Inflammatory macrophage (primary cell): ENCODE measurements at places on chromosomes 12 and 14.

DNA sequence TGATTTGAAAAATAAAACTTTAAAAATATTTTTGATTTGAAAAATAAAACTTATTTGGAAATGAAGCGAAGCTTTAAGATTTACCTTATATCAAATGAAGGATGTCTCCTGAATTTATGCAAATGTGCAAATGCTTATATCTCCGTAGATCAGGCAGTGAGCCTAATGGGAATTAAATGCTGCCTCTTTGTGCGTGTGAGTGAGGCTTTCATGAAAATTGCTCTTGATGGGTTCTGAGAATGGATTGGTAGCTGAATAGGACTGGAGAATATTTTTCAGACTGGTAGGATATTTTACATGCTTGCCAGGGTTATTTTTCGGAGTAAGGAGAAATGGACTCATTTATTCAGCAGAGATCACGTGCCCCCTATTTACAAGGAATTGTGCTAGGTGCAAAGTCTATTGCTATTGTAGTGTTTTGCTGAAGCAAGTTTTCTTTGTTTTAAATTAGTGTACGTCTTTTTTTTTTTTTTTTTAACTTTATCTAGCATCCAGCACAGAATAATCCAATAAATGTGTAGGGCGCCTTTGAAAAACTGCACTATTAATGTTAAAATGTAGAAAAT, 2.4 kb downstream of the VRK1 start:
- DNase-seq: no peak

DNA sequence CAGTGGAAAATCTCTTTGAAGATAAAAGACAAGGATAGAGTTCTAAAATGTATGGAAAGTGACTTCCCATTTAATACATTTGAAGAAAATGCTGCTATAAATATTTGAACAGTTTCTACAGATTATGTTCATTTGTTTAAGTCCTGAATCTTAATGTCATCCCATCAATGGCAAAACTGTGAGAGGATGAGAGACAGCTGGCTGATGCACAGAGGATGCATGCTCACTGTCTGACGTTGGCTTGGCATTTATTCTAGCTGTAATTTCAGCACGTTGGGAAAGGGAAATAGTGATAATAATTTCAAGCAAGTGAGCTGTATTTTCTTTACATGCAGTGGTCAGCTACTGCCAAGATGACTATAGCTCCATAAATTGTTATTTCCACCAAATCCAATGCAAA, 40.5 kb downstream of the PPFIA2 start:
- no peak for DNase-seq

DNA sequence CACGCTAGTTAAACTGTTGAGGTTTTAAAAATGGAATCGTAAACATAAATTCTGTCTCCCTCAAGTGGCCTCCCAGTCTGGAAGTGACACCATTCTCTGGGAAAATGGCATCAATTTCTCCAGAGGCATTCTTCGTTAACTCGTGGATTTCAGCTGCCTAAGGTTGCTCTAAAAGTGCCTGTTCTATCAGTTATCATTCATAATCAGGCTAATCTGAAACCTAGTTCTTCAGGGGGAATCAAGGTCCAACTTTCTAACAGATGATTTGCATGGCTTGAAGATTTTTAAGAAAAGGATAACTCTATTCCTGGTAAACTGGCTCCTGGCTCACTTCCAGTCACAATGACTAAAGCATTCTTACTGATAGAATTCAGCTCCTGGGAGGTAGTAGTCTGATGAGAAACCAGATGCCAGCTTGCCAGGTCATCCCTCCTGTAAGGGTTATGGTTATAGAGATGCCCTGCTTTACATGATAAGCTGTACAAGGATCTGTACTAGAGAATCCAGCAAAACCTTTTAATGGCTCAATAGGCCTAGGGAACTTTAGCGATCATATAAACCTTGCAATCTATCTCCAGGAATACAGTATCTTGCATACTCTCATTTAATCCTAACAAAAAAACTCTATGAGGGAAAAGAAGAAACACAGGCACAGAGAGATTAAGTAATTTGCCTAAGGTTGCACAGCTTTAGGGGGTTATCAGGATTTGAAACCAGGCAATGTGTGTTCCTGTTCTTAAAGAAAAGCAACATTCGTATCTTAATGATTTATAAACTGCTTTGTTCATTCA, 1.5 kb downstream of the L3HYPDH start:
- no peak for DNase-seq

DNA sequence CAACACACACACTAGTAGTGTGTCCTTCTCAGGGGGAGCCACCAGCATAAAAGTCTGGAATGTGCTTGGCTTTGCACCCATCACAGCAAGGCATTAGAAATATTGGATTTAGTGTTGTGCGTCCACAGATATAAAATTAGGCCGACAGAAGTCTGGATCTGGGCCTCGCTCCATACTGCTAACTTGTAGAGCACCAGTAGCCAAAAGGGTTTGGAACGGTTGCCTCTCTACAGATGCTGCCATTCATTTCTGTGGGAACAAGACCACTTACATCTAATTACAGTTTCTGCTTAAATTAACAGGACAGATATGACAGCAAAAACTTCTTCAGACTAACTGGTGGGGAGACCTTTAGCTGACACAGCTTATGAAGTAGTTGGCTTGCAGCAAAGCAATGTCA, 94.2 kb downstream of the EXOC5 start:
- no peak for DNase-seq

DNA sequence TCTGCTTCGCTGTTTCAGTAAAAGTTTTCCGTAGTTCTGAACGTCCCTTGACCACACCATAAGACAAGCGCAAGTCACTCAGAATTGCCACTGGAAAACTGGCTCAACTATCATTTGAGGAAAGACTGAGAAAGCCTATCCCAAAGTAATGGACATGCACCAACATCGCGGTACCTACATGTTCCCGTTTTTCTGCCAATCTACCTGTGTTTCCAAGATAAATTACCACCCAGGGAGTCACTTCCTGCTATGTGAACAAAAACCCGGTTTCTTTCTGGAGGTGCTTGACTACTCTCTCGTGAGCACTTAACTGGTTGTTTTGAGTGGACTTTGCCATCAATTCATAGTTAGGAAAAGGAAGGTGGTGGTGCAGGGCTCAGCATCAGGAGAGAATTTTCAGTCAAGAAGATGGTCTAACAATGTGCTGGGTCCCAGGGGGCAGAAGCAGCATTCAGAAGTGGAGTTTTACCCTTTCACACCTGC, 1.4 kb downstream of the EGLN3 start:
- DNase-seq: no peak

DNA sequence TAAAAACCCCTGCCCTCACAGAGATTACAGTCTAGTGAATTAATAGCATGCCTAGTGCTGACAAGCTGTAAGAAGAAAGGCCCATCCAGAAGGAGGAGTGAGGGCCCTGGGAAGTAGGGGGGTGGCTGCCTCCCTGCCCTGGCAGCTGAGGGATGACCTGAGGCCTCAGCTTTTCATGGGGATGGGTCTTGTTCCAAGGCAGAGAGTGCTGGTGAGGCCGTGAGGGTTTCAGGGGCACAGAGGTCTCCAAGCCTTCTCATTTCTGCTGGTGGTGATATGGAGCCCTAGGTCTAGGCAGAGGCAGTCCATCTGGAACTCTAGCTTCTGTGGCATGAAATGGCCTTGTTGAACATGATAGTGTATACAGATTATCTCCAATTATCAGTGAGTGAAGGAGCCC, 114.4 kb downstream of the ZFP36L1 start:
- DNase-seq: no peak

DNA sequence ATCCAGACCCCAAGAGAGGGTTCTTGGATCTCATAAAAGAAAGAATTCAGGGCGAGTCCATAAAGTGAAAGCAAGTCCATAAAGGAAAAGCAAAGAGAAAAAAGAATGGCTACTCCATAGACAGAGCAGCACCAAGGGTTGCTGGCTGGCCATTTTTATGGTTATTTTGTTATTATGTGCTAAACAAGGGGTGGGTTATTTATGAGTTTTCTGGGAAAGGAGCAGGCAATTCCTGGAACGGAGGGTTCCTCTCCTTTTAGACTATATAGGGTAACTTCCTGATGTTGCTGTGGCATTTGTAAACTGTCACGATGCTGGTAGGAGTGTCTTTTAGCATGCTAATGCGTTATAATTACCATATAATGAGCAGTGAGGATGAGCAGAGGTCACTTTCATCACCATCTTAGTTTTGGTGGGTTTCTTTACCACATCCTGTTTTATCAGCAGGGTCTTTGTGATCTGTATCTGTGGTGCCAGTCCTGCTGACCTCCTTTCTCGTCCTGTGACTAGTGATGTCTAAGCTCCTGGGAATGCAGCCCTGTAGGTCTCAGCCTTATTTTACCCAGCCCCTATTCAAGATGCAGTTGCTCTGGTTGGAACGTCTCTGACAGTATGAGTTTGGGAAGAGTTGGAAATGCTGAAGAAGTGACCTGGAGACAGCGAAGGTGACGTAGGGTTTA, 100.5 kb downstream of the ZNF664 start:
- DNase-seq: peak; percentile 9

DNA sequence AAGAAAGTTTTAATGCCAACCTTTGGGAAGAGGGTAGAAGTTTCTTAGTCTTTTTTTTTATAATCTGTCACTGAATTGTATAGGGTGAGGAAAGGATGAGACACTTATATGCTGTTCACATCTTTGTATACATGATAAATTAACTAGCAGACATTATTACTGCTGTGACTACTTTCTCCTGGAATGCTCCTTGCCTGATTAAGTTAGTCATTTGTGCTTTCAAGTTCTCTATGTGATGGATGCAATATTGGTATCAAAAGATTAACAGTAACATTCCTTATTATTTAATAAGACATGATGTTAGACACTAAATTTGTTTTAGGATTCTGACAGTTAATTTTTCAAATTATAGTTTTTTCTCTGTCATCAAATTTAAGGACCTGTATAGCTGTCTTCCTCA, 223.4 kb upstream of the GARIN2 start:
- no peak for DNase-seq

DNA sequence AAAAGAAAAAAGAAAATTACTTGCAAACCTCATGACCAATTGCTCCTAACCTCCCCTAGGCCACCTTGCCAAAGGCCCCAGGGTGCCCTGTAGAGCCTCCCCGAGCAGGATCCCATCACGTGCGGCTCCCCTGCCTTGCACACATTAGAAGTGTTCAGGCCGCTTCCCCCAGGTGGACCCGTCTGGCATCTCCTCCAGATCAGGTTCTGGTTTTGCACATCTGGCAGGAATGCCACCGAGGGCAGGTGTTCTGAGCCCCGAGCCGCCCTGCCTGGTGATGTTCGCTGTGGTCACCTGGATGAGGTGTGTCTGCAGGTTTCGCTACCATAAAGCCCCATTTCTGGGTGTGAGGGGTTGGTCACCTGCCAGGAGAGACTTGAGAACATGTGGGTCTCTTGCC, 19.3 kb downstream of the MMP17 start:
- no peak for DNase-seq

DNA sequence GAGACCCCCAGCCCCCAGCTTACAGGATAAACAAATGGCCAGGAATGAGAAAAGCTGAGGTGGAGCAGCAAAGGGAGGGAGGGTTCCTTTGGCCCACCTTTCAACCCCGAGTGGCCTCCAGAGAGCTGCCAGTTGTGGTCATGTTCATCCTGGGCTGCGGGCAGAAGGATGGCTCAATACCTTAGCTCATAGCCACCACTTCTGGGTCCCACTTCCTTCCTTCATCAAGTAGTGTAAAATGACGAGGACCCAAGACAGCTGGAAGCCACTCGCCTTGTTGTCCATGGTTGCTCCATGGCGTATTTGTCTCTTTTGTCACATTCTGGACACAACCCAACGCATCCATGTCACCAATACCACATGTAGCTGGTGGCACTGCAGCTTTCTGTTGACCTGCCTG, 24.2 kb downstream of the CRACR2A start:
- DNase-seq: peak; percentile 84

DNA sequence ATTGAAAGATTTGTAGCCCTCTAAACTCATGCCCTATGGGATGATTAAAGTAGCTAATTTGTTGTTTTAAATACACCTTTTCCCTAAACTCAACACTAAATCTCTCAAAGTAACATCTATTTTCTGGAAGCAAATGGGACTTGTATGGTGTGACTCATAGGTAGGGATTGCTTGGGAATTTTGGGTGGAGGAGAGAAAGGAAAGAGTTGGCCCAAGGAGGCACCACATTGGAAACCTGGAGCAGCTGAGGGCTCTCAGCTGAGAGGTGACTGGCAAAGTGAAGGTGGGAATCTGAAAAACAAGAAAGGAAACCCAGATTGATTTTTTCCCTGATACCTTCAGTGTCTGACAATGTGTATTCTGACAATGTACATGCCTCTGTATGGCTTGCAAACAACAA, 114.8 kb upstream of the PRICKLE1 start:
- DNase-seq: no peak

- DNase-seq: no peak
Measured at GRCh38 chr12:89882050-89882449, 173.4 kb upstream of the ATP2B1 start.

DNA sequence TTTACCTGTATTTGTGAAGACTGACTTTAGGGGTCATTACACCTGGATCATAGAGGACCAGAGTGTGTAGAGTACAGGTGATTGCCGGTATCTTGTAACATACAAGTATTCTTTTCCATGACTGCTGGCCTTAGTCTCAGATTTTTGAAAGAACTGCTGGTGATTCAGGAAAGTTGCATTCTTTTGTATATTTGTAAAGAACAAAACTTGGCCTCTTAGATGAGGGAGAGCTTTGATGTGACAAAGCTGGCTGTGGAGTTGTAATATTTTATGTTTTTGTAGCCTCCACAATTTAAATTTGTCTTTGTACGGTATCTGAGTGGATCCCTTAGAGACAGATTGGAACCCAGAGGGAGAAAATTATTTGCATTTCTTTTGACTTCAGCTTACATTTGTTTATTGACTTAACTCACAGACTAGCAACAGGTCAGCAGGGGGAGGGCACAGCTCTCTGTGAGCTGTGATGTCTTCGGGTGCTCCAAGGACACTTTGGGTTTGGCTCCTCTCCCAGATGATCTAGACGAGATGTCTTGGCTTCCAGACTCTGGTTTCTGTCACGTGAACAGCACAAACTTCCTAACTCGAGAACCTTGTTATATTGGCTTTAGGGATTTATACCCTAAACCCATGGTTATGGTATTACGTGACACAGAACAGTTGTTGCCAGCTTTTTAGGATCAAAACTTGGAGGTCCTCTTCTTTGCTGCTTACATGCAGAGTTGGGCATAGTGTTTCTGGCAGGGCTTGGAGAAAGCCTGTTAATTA, 65.9 kb downstream of the DAAM1 start:
- no peak for DNase-seq

DNA sequence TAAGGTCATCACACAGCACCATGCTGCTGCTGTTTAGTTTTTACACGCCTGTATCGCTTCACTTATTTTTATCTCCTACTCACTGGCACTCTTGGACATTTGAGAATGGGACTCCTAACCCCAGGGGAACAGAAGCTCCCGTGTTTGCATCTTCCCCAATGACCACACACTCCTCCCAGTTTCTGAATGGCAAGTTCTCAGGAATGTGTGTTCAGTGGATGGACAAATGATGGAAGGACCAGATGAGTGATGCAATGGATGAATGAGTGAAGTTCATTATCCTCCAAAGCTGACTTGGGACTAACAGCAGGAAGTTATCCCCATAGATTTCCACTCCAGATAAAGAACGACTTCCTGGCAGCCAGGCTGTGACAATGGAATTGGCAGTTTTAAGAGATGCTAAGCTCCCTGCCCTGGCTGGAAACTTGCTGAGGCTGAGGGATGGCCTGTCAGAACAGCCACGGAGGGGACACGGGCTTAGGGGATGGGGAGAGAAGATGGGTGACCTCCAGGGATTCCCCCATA, 231.5 kb downstream of the SLC15A4 start:
- no peak for DNase-seq

GRCh38 chr14:21016413-21017190, 8.3 kb downstream of the NDRG2 start:
- DNase-seq: no peak
